ENCODE measurements at places on chromosomes 4 and X. TPM values are rescaled to one million over a fixed set of nuclear protein-coding genes. Genes with fewer than 3 reads are reported as not detected.

FAM53A gene
- 0.78 TPM for total RNA-seq

SLC39A8 gene
- total RNA-seq: 6.7 TPM

GPR119 gene
- not detected for total RNA-seq

MCF2 gene
- not detected for total RNA-seq

UGT2B10 gene
- not detected for total RNA-seq

SYP gene
- total RNA-seq: 0.59 TPM

NDST4 gene
- not detected for total RNA-seq

VCX3B gene
- not detected for total RNA-seq

TIMP1 gene
- total RNA-seq: 737 TPM

CCDC160 gene
- total RNA-seq: not detected

SERTM2 gene
- total RNA-seq: not detected

HSFX1 gene
- total RNA-seq: 0.36 TPM

ARHGAP4 gene
- total RNA-seq: 1.9 TPM

DRD5 gene
- not detected for total RNA-seq

RBM47 gene
- total RNA-seq: 8.5 TPM

GLRA3 gene
- total RNA-seq: not detected

SPANXN4 gene
- total RNA-seq: not detected

MAGIX gene
- 1.9 TPM for total RNA-seq

CT45A5 gene
- 0.29 TPM for total RNA-seq

LPAR4 gene
- 1.3 TPM for total RNA-seq

F11 gene
- total RNA-seq: not detected

GAGE12H gene
- not detected for total RNA-seq

GPRASP1 gene
- total RNA-seq: 0.20 TPM

VEGFD gene
- total RNA-seq: 0.39 TPM

ANOS1 gene
- total RNA-seq: not detected

TMEM255A gene
- total RNA-seq: 0.29 TPM

TMSB15C gene
- 3.0 TPM for total RNA-seq

MAN2B2 gene
- 11.7 TPM for total RNA-seq

USP51 gene
- 0.49 TPM for total RNA-seq

RTL3 gene
- total RNA-seq: 1.4 TPM

GRK4 gene
- total RNA-seq: 3.6 TPM

ADH1B gene
- total RNA-seq: not detected

DUSP9 gene
- total RNA-seq: not detected

TLL1 gene
- total RNA-seq: not detected

All from RPMI7951 (cell line).